ENCODE measurements at places on chromosomes 1 and 21. TPM values are rescaled to one million over a fixed set of nuclear protein-coding genes. Genes with fewer than 3 reads are reported as not detected.

GRCh38 chr1:32759521-32759981 is 57.0 kb upstream of the SYNC start:
- no peak for DNase-seq

DNA sequence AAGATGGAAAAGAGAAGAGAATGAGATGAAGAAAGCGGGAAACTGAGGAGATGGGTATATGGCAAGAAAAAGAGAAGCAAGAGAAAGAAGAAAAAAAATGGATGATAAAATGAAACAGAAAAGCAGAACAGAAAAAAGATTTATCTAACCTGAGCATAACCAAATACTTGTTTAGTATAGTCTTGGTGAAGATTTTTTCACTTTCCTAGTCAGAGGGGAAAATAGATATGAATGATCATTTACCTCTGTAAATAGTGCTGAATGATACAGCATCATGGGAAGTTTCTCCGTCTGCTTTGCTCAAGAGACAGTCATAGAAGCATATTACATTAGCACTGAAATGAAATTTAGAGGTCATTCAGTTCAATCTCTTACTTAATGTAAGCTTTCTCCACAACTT is 36.1 kb upstream of the PLPPR4 start:
- DNase-seq = no peak

DNA sequence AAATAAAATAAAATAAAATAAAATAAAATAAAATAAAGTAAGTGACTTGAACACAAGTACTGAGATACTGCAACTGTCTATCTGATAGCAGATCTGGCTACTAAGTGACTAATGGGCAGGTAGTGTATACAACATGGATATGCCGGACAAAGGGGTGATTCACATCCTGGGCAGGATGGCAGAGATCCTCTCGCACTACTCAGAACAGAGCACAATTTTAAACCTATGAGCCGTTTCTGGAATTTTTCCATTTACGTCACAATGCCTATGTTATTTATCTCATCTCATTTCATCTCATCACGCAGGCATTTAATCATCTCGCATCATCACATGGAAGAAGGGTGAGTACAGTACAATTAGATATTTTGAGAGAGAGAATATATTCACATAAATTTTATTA is 233.3 kb upstream of the COA6 start:
- DNase-seq = no peak

GRCh38 chr1:155466996-155467395 is 95.6 kb downstream of the ASH1L start:
- DNase-seq = no peak

GRCh38 chr21:43593078-43593477 is 66.2 kb downstream of the HSF2BP start:
- DNase-seq = no peak

DNA sequence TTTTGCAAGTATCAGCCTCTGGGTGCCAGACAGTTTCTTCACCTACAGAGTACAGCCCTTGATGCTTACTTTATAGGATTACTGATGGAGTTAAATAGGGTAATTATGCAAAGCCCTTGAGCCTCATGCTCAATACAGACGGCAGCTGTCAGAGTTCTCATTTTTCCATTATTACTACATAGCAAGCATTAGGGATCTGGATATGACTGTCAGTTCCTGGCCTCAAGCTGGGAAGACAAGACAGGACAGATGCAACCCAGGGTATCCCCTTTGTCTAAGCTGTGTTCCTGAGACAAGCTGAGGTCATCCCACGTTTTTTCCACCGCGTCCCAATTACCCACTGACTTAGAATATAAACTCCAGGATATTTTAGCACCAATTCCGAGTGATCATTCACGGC is 94.4 kb downstream of the SLC35F3 start:
- no peak for DNase-seq

DNA sequence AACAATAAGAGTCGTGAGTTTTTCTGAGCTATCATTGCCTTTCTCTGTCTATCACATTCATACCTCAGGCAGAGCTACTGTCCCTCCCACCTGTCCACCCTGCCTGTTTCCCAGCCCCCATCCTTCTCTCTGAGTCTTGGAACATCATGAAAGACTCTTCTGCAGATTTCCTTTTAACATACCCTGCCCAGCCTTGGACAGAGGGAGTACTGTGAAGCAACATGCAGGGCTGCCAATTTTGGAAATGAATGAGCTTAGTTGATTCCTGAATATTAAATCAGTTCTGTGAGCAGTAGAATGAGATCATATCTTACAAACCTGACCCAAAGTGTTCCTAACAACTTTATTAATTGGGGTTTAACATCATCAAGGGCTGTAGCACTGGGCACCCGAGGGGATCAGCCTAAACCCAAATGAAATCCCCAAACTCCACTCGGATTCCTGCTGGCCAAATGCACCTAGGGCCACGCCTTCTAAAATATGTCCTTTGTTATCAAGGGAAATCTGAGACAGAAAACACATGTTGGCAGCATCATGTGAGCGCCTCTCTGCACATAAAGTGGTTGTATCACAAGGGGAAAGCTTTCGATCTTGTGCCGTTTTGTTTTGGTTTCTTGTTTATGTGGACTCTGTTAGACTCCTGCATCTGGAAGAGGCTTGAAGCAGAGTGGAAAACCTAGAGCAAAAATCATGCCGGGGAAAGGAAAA is 357.6 kb downstream of the KIF26B start:
- DNase-seq = no peak

GRCh38 chr1:219120624-219121544 is 52.8 kb upstream of the LYPLAL1 start:
- peak; percentile 50 for DNase-seq

DNA sequence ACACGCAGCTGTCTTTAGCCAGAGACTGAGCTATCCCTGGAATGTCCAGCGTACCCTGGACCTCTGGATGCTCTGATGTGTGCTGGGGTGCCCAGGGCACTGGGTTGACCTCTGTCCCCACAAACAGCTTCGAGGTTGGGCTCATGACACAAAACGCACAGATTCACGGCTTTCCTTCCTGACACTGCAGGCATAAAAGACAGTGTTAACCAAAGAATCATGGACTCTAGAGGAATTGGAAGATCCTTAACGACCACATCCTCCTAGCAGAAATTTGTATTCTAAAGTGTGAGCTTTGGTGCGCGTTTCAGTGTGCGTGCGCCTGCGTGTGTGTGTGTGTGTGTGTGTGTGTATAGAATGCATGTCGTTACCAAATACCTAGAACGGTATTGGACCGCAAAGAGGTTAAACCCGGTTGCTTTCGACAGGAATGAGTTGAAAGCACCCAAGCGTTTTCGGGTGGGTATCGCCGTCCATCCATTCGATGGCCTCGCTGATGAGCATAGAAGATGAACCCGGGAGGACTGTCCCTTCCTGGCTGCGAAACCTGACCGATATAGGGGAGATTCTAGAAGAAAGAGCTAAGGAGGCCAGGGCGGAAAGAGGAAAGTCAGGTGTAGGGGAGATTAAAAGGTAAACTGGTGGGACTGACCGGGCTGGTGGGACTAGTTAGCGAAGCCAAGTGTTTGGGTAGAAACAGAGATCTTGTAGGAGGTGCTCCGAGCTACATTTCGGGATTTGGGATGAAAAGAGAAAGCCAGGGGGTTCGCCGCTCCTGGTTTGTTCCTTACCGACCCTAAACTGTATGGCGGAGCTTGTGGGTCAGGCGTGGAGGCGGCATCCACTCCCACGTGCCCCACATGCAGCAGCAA is 6.8 kb upstream of the LHX9 start:
- DNase-seq = no peak

- DNase-seq = no peak
Measured at GRCh38 chr1:87754139-87754538, 425.5 kb downstream of the LMO4 start.

- DNase-seq = no peak
Measured at GRCh38 chr21:41952568-41953248, 1.1 kb downstream of the C2CD2 start.

GRCh38 chr1:234955107-234955731 is 173.4 kb downstream of the TOMM20 start:
- DNase-seq = peak; percentile 81

- no peak for DNase-seq
Measured at GRCh38 chr1:19287436-19288185, 959 bp downstream of the AKR7A3 start.

- no peak for DNase-seq
Measured at GRCh38 chr21:36005879-36006400, 54.4 kb downstream of the SETD4 start.

DNA sequence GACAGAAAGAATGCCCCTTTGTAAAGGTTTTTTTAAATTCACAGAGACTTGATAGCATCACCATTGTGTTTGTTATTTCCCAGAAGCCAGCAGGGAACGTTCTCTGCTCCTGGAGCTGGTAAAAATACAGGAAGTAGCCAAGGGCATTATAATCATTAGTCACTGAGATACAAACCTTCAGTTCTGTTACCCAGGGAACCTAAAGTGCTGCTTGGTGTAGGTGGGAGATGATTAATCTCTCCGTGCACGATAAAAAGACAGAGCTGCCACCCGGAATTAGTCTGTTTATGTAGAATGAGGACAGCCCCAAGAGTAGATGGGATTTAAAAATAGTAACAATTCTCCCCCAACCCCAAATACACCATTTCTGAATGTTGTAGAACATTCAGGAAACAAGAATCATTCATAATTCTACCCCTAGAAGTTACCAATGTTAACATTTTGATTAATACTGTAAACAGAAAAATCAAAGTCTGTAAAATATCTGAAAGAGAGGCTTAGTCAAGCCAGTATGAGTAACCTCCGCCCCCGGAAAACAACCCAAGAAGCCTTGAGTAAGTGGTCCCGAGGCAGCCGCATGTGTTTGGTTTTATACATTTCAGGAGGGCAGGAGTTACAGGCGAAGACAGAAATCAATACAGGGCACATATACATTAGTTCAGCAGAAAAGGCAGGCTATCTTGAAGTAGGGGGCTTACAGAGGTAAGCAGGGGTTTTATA is 45.3 kb upstream of the CTBS start:
- no peak for DNase-seq

GRCh38 chr1:21779613-21780521 is 3.1 kb downstream of the USP48 start:
- no peak for DNase-seq

- DNase-seq = no peak
Measured at GRCh38 chr1:63189677-63190076, 132.7 kb upstream of the FOXD3 start.

- DNase-seq = no peak
Measured at GRCh38 chr1:222994511-222995235, 148.4 kb downstream of the TLR5 start.

GRCh38 chr1:176539018-176539417 is 76.0 kb downstream of the PAPPA2 start:
- DNase-seq = no peak

GRCh38 chr1:46517010-46517600 is 27.5 kb downstream of the DMBX1 start:
- peak; percentile 29 for DNase-seq

GRCh38 chr1:48069662-48070395 is 72.6 kb upstream of the TRABD2B start:
- DNase-seq = no peak

Gene FYB2
- 4.9 TPM for total RNA-seq

Gene UBXN10
- total RNA-seq = 1.2 TPM

Gene CHRM3
- not detected for total RNA-seq

Gene AVPR1B
- total RNA-seq = not detected

Gene PGBD5
- 6.0 TPM for total RNA-seq

Gene CDC7
- 6.3 TPM for total RNA-seq

Gene C1orf105
- total RNA-seq = 22.0 TPM
